SK-MEL-5 (cell line): ENCODE measurements at places on chromosomes 4 and X. TPM values are rescaled to one million over a fixed set of nuclear protein-coding genes. Genes with fewer than 3 reads are reported as not detected.

SGMS2 gene
- total RNA-seq, result 2.8 and 3.0 TPM in 2 replicates

GRCh38 chr4:88012647-88013046 is 5.2 kb downstream of the PKD2 start:
- no peak for DNase-seq

DNA sequence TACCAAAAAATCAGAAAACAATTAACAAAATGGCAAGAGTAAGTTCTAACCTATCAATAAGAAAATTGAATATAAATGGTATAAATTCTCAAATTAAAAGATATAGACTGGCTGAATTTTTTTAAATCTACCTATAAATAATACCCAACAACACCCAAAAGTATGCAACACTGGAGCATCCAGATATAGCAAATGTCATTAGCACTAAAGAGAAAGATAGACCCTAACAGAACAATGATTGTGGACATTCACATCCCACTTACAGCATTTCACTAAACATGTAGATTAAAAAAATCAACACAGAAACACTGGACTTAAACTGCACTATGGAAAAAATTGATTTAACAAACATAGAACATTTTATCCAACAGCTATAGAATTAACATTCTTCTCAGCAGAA is 673.0 kb upstream of the GRID2 start:
- DNase-seq, result no peak

- DNase-seq, result no peak
Observed at GRCh38 chrX:10759141-10759799, 138.9 kb upstream of the MID1 start.

TMEM156 gene
- total RNA-seq, result not detected in 2 replicates

DNA sequence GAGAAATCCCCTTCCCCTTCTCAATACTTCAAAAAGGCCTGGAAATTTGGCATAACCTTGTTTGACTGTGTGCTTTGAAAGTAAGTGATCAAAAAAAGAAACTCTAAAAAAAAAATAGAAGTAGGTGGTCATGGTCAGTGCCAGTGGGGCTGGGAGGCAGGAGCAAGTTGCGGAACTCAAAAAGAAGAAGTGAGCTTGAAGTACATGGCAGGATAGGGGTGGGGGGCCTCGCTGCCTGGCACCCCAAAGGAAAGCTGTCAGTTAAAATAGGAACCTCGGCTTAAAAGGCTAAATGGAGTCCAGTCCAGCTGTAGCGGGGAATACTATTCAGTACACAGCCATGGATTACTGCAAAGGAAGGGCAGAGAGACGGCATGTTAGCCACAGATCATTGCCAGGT is 12.2 kb upstream of the NKRF start:
- no peak for DNase-seq

DNA sequence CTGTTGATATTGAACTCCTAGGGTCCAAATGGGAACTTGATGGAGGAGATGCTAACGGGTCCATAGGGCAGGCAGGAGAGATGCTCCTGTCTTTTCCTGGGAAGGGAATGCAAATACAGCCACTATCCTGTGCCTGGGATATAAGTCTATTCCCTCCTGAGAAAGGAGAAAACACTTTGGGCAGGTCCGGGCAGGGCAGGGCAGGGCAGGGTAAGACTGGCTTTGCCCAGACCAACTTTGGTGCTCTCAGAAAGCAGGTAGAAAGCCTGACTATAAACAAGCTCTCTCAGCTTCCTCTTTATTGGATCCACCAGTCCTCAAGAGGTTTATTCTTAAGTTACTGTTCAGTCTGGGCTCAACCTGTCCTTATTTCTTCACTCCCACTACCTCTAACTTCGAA is 232.3 kb downstream of the PTTG2 start:
- DNase-seq, result no peak

DNA sequence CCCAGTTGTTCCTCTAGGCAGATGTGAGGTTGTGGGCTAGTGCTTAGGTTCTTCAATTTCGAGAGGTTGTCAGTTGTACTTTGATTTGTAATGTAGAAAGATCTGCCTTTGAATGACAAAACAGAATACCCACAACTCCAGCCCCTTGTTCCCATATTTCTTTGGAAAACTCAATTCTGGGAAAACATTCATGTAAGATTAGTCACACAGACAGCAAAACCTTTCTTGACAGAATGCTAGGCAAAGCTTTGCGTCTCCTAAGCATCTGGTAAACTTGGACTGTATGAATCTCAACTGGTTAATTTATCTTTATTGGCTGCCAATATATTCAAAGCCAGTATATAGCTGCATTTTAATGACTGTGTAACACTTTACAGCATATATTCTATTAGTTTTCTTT is 34.9 kb downstream of the NOCT start:
- DNase-seq, result no peak

GRCh38 chrX:28520786-28521185 is 66.5 kb upstream of the IL1RAPL1 start:
- DNase-seq, result no peak

FHIP1A gene
- total RNA-seq, result 1.8 and 2.7 TPM in 2 replicates

DNA sequence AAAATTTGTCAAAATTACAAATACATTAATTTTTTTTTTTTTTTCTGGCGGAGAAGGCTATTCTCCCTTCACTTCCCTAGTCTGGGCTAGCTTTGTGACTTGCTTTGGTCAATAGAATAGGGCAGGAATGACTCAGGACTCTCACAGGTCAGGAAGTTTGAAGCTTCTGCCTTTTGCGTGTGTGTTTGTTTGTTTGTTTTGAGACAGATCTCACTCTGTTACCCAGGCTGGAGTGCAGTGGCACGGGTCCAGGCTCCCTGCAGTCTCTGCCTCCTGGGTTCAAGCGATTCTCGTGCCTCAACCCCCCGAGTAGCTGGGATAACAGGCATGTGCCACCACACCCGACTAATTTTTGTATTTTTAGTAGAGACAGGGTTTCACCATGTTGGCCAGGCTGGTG is 55.9 kb upstream of the USP9X start:
- DNase-seq, result peak; percentile 50

DNA sequence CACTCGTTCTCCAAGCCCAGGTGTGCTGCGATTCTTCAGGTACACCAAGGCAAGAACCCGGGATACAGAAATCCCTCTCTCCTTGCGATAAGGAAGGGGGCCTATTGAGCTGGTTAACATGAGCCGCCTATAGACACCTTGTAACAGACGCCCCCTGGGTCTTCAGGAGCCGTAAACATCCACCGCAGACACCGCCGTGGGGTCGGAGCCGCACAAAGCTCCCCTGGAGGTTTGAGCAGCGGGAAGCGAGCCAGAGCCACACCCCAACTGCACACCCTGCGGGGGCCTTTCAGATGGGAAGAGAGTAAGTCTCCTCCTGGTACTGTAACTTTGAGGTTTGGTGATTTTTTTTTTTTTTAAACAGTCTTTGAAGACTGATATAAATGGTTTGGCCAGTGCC is 46.6 kb downstream of the ZFP42 start:
- no peak for DNase-seq

COPS4 gene
- 52.8 and 56.7 TPM in 2 replicates for total RNA-seq
